ENCODE measurements at places on chromosomes 7 and 10.

DNA sequence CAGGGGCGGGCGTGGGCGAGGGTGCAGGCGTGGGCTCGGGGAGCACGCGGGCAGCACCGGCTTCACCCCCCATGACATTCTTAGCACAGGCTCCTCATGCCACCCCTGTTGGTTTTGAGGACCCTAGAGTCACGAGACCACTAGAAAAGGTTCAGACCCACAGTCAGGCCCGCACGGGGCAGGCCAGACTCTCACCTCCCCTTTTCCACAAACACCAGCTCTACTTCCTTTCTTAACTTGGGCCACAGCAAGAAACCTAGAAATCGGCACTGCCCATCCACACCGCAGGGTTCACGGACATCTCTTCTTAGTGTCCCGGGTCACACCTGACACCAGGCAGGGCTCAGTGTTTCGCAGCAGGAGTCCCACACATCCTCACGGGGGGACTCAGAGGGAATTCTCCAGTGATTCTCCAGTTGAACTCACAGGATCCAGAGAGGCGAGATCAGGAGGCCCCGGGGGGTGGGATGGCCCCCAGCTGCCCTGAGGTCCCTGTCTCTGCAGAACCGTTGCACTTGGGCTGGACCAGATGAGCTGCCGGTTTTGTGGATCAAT lies 52.0 kb downstream of the JAKMIP3 start:
- no peak for DNase-seq

DNA sequence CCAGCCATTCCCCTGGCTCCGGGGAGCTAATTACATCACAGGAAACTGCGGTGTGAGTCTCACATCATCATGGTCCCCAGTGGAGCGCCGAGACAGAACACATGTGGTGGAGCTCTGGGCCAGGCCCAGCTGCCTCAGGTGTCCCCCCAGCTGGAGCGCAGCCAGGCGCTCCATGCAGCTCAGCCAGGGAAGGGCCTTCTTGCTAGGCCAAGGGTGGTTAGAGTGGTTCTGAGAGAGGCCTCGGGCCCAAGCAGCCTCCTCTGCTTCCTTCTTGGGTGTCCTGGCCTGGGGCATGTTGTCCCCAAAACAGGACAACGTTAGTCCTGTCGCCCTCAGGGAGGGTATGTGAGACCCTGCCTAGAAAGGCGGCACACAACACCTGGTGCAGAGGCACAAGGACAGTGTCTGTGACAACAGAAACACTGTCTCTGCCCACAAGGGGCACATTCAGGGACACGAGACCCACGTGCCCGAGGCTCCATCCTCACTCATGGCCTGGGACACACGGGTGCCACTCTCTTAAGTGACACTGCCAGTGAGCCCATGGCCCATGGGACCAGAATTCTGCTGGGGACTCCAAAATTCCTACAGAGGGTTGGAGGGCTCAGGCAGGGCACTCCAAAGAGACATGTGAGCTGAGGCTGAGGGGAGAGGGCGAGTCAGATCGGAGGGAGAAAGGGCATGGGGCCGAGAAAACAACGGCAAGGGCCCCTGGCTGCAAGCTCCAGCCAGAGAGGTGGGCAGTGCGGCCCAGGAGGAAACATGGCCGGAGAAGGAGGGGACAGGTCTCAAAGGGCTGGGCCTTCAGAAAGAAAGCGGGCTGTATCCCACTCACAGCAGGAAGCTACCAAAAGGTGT lies 37.0 kb upstream of the RET start:
- no peak for DNase-seq

- DNase-seq, result no peak
Measured at GRCh38 chr10:71243756-71244395, 31.5 kb downstream of the UNC5B start.

- no peak for DNase-seq
Measured at GRCh38 chr7:132072873-132073272, 503.4 kb downstream of the PLXNA4 start.

DNA sequence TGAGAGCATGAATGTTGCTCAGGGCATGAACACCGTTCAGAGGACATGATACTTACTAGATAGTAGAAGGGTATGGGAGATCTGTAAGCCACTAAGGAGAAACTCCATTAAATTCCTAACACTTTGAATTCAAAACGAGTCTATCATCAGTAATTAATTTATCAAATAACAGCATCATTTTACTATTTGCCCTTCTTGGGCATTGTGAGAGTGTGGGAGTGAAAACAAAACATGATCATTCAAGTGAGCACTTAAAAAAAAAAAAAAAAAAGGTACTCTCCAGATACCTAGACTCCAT lies 20.5 kb upstream of the ASB15 start:
- DNase-seq, result no peak

GRCh38 chr7:50751146-50751545 lies 31.6 kb downstream of the GRB10 start:
- DNase-seq, result no peak

GRCh38 chr10:6642876-6643275 lies 62.8 kb upstream of the PRKCQ start:
- no peak for DNase-seq

DNA sequence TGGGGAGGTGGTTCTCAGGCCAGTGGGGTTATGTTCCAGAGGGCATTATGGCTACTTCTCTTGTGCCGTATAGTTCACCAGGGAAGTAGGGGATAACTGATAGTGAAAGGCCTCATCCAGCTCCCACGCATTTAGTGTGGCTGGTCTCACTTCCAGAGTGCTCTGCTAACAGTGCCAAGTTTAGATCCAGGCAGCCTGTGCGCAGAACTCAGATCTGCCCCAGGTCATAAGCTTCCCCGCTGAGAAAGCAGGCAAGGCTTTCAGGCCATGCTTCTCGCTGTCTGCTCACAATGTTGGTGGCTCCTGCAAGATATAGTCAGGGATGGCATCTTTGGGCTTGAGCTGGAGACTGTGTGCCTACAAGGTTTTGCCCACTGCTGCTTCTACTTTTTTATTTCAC lies 11.3 kb downstream of the AGK start:
- DNase-seq, result no peak

GRCh38 chr10:69172241-69172982 lies 7.6 kb upstream of the SUPV3L1 start:
- no peak for DNase-seq

DNA sequence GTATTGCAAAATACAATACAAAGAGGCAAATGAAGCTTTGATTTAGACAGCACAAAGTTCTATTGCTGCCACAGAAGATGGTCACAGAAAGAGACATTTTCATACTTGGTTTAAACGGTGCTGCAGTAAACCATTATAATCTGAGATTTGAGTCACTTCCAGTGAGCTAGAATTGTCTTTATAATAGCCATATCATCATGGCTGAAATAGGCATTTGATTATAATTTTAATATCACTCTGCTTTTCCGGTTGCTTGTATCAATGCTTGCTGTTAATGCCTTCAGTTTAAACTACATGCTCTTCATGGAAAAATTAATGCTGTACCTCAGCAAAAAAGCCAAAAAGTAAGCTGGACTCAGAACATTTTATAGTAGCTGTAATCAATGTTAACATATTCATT lies 48.5 kb downstream of the CPEB3 start:
- no peak for DNase-seq

- DNase-seq, result no peak
Measured at GRCh38 chr10:95835149-95835860, 72.5 kb upstream of the CC2D2B start.

- DNase-seq, result no peak
Measured at GRCh38 chr10:78959217-78959923, 109.4 kb upstream of the ZMIZ1 start.

DNA sequence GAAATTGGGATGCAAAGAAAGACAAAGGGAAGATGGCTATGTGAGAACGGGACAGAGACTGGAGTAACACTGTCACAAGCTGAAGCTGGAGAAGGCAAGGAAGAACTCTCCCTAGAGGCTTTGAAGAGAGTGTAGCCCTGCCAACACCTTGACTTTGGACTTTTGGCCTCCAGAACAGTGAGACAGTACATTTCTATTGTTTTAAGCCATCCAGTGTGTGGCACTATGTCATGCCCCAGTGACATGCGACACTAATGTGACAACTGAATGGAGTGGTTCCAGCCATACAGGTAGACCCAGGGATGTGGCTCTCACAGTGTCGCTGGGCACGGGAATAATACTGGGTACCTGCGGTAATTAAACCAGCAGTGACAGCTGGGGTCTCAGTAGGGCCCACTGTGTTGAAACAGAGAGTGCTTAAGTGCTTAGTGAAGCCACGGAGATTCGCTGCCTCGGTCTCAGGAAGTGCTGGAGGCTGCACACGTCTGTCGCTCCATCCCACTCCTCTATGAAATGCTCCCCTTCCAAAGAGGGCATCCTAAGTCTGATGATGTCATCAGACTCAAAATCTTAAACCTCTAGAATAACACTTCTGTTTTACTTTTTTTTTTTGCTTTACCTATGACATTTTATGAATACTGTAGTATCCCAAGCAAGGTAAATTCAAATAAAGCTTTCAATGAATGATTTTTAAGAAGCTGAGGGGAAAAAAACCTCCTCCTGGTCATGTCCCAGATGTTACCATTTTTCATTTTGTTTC lies 154.6 kb upstream of the RHEB start:
- no peak for DNase-seq

Data from NCI-H1930 (cell line).